ENCODE measurements at places on chromosomes 1 and 21. TPM values are rescaled to one million over a fixed set of nuclear protein-coding genes. Genes with fewer than 3 reads are reported as not detected.
A peak's percentile ranks its signal among the peaks of the same experiment; 100 is the strongest.

DNA sequence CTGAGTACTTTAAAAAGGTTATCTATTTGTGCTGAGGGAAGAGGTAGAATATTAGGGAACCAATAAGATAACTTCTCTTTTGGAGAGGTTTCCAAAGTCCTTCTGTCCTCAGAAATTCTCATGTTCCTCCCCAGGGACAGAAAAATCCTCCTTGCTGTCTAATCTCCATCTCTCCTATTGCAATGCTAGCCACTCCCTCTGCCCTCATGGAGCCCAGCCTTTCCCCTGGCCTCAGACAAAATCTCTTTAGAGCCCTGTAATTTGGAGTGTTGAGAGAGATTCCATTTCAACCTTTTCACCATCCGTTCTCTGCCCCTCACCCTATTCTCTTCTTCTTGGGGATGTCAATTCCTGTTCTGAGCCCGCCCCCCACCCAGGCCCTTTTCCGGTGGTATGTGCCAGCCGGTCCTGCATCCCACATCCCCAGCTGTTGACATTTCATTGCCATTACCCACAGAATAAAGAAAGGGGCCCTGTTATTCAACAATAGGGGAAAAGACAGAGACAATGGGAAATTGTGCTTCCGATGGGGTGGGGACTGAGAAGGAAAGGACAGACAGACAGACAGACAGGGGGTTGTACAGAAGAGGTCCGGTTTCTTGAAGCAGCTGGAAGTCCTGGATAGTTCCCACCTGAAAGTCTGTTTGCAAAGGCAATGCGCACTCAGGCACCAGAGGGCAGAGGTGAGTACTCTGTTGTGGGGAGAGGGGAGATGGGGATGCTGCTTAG lies at the start of gene HAPLN2:
HAPLN2 (plus strand) TSS at position 563 of the 729 bp plus-strand sequence. CDS start 4,076 bp downstream, outside the sequence.
- DNase-seq, result no peak

GRCh38 chr1:114720492-114720891 lies 3.9 kb upstream of the NRAS start:
- DNase-seq, result no peak

DNA sequence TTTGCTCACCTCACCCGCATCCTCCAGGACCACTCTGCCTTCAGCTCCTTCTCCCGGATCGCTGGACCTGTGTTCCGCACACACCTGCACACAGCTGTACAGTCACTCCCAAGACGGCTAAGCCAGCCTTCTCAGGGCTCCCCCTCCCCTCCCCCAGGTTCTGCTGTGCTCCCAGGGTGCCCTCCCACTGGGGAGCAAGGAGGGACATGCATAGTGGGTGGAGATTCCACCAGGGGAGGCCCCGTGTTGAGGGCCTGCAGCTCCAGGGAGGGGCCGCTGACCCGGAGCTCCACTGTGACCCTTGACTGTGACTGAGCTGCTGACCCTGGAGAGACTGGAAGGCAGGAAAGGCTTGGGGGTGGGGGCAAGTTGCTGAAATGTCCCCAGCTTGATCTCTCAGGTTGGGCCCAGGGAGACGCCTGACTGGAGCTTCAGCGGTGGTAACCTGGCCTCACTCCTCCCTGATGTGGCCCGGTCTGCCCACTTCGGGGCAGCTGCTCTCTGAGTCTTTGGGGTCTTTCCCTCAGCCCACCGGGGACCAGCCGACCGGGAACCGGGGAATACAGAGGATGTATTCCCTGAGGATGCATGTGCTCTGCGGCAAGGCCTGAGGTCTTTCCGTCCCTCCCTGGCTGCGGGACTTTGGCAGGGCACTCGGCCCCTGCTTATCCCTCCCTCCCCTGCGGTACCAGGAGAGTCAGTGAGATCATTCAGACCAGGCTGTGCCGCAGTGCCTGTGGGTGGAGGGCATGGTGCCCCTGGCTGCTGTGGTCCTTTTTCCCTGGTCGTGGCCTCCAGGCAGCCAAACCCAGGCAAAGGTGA lies 28.6 kb upstream of the PLCH2 start:
- no peak for DNase-seq

The RXRG gene
- 0.44 TPM for total RNA-seq

DNA sequence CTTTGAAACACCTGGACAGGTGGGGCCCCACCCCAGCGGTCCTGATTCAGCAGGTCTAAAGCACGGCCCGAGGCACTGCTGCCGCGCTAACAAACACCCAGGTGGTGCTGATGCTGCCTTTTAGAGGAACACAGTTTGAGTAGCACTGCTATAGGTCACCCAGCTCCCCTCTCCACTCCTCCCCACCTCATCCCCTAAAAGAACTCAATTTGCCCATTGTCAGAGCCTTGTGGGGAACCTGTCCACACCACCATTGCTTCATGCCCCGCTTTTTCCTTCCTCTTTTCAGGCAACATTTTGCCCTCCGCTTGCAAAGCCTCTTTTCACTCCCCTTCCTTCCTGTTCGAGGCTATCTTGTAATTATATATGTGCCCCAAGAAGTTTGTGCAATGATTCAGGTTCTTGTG lies 26.2 kb upstream of the PADI4 start:
- DNase-seq, result no peak

GRCh38 chr1:164780111-164780812 lies 221.3 kb downstream of the PBX1 start:
- no peak for DNase-seq

DNA sequence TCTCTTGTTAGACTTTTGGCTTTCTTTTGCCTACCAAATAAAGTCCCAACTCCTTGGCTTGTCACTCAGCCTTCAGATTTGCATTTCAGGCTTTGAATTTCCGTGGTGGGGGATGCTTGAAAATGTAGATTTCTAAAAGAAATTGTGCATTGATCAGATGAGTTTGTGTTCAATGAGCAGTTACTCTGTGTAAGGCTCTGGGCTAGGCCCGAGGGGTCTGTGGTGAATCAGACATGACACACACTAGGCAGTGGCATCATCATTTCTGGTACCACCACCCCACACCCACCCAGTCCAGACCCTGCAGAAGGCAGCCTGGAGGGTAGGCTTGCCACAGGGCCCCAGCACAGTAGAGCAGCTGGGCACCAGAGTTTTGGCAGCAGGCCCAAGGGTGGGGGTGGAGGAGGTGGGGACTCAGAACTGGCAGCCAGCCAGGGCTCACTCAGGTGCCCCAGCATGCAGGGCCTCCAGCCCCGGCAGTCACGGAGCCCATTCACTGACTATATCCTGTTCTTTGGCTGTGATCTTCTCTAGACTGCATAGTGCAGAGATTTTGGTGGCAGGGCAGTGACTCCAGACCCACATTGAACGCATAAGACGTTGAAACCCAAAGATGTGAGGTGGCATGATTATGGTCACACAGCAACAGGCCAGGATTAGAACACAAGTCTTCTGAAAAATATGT lies 97.2 kb upstream of the ARTN start:
- peak; percentile 81 for DNase-seq

DNA sequence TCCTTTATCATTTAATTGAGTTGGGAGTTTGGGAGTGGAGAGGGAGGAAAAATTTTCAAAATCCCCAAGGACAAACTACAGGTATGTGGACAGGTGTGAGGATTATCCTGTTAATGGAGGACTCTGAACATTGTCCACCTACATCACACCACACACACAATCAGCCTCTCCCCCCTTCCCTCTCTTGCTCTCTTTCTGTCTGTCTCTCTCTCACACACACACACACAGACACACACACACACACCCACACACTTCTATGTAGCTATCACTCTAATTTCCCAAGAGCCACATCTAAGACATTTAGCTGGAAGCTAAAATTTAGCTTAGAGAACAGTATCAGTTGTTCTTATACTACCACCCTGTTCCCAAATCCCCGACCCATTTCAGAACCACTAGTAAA lies 1.5 kb downstream of the S100A8 start:
- DNase-seq, result no peak

DNA sequence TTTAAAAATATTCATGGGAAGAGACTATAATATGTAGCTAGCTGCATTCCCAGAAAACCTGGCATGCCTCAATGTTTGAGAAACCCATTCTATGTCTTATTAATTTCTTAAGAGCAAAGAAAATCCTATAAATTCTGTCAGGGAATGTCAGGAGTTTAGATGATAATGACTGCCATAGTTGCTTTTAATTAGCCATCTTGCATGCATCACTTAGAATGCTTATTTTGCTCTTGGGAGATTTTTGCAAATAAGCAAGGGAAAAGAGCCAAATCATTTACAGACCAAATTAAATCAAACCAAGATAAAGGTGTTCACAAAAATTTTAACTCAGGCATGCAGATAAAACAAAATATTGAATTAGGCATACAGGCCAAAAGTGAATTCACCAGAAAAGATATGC lies 152.8 kb downstream of the FASLG start:
- no peak for DNase-seq

GRCh38 chr1:9361630-9362260 lies 69.1 kb downstream of the SPSB1 start:
- DNase-seq, result peak; percentile 60

- peak; percentile 40 for DNase-seq
Observed at GRCh38 chr1:31214316-31215064, 25.2 kb downstream of the NKAIN1 start.

The RAP1GAP gene
- total RNA-seq, result 39.2 TPM

The AMY1B gene
- total RNA-seq, result not detected

The CFHR1 gene
- total RNA-seq, result 22.0 TPM

GRCh38 chr1:161297415-161297814 lies 12.4 kb downstream of the MPZ start:
- no peak for DNase-seq

The MEX3A gene
- 1.7 TPM for total RNA-seq

GRCh38 chr1:199064971-199065370 lies 426.1 kb downstream of the PTPRC start:
- DNase-seq, result no peak

DNA sequence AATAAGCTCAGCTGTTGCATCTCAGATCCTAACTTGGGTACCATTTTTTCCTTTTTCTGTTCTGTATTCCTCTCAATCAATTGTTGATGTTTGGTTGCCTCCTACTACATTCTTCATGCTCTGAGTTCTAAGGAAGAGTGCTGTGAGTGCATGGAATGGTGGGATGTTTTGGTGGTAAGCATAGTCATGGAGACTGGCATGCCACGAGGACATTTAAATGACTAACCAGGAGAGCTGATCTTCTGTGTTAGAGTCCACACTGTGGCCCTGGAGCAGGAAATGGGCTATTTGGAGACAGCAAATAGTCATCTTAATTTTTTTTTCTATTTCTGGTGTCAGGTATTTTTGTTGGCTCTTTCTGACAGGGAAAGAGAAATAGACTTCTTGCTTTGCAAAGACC lies 69.5 kb upstream of the HSD17B7 start:
- no peak for DNase-seq

GRCh38 chr1:102742426-102742825 lies 365.9 kb downstream of the COL11A1 start:
- DNase-seq, result no peak

DNA sequence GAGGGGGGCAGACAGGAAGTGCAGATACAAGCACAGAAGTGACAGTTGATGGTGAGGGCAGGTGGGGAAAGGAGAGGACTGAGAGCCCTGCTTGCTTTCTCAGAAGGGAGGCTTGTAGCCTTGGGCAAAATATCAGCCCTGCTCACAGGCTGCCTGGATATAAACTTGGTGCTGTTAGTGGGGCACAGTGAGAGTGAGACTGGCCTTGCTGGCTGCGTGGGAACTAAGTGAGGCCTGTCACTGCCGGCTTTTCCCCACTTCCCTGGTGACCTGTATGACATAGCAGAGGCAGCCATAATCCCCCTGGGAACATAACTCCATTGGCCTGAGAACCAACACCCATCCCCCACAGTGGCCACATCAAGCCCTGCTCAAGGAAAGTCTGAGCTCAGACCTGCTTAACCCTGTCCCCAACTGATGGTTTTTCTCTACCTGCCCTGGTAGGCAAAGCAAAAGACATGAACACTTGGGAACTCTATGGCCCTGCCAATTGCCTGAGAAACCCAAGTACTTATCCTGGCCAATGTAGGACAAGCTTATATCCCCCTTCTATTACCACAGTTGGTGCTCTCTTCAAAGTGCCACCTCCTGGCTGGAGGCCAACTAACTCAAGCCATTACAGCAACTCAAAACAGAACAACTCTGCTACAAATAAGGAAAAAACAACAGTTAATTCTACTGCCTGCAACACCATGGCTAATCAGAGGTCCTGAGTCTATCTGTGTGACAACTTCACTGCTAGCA lies 472.7 kb downstream of the PLPP3 start:
- DNase-seq, result no peak

- no peak for DNase-seq
Observed at GRCh38 chr1:184242507-184242943, 144.3 kb upstream of the C1orf21 start.

The DCST2 gene
- total RNA-seq, result 1.4 TPM

The CFAP107 gene
- total RNA-seq, result not detected

DNA sequence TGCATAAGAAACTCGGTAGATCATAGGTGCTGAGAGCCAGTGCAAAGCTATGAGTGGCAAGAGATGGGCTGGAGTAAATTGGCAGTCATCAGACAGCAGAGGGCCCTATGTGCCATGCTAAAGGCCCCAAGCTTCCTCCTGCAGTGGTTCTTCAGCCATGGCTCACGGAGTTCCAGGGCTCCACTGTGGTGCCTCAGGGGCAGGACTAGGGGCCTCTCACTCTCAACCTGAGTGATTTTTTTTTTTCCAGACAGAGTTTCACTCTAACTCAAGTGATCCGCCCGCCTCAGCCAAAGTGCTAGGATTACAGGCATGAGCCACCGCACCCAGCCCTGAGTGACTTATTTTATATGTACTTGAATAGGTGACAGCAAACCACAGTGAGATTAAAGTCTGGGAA lies 10.4 kb upstream of the GJA8 start:
- peak; percentile 48 for DNase-seq

DNA sequence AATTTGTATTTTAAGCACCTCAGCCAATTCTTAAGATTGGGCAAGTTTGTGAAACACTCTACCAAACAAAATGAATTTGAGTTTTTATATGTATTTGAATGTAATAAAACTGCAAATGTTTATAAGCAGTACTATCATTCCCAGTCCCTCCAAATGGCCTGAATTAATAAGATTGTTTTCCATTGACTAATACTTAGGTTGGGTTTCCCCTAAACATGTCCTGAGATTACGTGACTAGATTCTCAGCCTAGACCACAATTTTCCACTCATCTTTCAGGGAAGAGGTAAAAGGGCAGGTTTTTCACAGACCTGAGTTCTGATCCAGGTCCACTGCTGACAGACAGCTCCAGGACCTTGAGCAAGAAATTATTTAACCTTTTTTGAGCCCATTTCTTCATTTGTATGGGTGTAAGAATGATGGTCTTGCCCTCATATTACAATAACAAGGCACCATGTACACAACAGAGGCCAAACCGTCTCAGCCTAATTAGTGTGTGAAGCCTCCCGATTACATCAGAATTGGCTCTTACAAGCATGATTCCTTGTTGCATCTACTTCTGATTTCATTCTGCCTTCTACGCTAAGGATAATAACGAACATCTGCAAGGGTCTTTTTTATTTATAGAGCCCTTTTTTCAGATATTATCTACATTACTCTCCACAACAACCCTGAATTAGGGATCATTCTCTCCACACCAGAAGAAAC lies 51.2 kb downstream of the BEND5 start:
- DNase-seq, result no peak
